ENCODE measurements at places on chromosomes 6 and 20.
A peak's percentile ranks its signal among the peaks of the same experiment; 100 is the strongest.

DNA sequence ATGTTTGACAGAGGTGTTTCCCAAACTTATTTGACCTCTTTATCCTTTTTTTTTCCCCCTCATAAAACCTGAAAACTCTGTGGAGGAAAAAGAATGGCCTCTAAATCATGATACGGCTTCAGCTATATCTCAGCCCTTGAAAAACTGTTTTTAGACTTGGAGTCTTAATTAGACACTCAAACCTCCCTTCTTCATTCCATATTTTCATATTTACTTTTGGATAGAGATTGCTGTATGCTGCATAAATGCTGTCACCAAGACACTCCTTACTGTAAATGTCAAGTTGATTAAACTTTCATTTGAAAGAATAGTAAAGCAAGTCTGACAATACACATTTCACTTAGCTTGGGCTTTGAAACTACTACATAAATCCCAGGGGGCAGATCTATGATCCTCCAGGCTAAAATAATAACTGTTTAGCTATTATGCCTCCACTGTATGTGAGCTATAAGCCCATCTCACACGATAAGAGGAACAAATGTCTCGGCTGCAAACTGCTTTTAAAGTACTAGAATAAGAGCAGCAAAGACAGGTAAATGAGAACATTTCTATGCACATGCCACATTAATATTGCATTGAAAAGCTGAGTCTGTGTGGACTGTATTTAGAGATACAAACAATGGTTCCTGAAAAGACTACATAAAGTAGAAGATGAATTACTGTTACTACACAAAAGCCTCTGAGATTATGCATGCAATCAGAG lies 141.3 kb upstream of the HMGN3 start:
- H3K4me3 ChIP-seq = no peak overlapping the region
- H3K4me1 ChIP-seq = no peaks in the 10 kb centered on the region
- no peaks in the 10 kb centered on the region for H3K27me3 ChIP-seq

GRCh38 chr6:132144456-132144855 lies 193.3 kb upstream of the CCN2 start:
- no peak overlapping the region for H3K27ac ChIP-seq
- peaks cover 6% of the 10 kb centered on the region for H3K4me1 ChIP-seq
- no peaks in the 10 kb centered on the region for H3K27me3 ChIP-seq
- no peak overlapping the region for H3K4me3 ChIP-seq
- DNase-seq = no peak

DNA sequence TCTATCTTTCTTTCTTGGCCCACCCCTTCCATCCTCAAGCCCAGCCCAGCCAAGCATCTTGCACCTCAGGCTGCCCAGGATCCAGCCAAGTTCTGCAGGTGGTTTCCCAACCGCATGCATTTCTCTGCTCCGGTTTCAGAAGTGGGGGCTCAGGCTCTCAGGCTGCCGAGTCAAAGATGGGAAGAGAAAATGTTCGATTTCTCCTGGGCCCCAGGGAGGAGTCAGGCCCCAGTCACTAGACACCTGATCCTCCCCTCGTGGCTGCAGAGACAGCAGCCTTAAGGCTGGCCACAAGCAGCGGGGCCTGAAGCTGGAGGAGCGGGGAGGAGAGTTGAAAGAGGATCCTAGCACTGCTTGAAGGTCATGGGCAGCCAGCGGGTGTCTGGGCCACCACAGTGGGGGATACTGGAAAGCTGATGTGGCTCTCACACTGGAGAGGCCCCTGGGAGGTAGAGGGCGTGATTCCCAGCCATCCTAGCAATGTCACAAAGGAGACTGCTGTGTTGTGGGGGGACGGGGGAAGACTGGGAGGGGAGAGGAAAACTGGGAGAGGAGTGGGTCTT lies 42.2 kb upstream of the ZFAND3 start:
- H3K36me3 ChIP-seq = no peaks in the 10 kb centered on the region
- H3K4me3 ChIP-seq = no peak overlapping the region
- no peaks in the 10 kb centered on the region for H3K4me1 ChIP-seq
- no peak for DNase-seq
- H3K27me3 ChIP-seq = peaks cover 15% of the 10 kb centered on the region

GRCh38 chr6:347951-348859 lies 43.3 kb upstream of the IRF4 start:
- H3K36me3 ChIP-seq = no peaks in the 10 kb centered on the region

DNA sequence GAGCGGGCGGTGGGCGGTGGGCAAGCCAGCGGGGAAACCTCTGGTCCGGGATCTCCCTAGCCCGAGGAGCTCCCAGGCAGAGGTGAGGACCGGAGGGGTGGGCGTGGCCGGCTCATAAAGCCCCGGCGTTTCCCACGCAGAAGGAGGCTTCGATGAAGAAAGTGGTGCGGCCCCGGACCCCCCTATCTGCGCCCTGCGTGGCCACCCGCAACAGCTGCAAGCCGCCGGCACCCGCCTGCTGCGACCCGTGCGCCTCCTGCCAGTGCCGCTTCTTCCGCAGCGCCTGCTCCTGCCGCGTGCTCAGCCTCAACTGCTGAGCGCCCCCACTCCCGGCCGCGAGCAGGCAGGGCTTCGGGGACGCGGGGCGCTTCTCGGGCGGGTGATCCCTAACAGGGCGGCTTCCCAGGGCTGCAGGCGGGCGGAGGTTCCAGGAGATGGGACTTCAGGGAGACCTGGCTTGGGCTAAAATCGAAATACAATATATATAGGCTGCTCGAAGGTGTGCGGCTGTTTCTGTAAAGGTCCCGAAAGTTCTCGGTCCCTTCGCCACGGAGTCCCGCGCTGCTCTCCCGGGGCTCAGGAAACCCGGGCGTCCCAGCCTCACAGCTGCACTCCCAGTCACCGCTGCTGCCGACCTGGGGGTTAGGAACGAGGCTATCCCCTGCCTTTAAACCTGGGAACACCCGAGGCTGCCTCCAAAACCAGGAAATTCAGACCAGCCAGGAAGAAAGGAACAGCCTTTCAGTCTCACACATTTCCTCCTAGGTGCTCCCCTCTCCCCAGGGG lies 27.8 kb downstream of the ASIP start:
- peak overlapping the region; percentile 20 for H3K4me3 ChIP-seq
- no peak overlapping the region for H3K27ac ChIP-seq
- no peak for DNase-seq

- no peak overlapping the region for H3K4me3 ChIP-seq
- H3K27me3 ChIP-seq = no peaks in the 10 kb centered on the region
- H3K36me3 ChIP-seq = peaks cover 39% of the 10 kb centered on the region
Measured at GRCh38 chr20:39038495-39038894, 76.4 kb downstream of the DHX35 start.

GRCh38 chr6:42748203-42748898 lies 2.4 kb upstream of the TBCC start:
- H3K27ac ChIP-seq = no peak overlapping the region
- H3K4me3 ChIP-seq = no peak overlapping the region
- no peaks in the 10 kb centered on the region for H3K27me3 ChIP-seq
- no peak for DNase-seq

DNA sequence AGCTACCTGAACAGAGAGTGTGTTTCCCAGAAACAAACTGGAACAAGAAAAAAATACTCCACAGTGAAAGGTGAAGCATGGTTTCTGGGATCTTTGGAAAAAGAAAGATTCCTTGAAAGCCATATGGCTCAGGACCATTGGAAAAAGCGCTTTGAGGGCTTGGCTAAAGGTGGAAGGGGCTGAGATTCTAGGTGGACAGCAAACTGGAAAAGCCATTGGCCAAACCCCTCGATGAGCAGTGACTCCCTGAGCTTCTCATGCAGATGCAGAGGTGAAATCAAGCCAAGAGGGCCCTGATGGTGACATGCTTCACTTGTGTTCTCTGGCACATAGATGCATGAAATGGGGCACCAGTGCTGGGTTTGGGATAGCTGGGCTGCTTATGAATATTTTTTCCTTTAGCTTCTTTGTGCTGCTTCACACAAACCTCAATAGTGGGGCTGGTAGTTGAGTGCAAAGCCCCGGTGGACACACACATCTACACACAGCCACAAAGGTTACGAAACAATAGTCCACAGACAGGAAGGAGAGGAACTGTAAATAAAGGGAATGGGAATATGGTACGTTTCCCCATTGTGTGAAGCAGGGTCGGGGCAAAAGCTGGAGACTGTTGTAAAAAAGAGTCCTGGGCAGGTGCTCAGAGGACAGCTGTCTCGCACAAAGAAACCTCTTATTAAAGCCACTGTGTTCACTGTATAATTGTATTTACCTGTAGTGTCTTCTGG lies 117.8 kb downstream of the FOXA2 start:
- H3K4me1 ChIP-seq = no peaks in the 10 kb centered on the region
- H3K27ac ChIP-seq = no peak overlapping the region
- no peaks in the 10 kb centered on the region for H3K27me3 ChIP-seq
- no peak overlapping the region for H3K4me3 ChIP-seq
- DNase-seq = no peak
- no peaks in the 10 kb centered on the region for H3K36me3 ChIP-seq

DNA sequence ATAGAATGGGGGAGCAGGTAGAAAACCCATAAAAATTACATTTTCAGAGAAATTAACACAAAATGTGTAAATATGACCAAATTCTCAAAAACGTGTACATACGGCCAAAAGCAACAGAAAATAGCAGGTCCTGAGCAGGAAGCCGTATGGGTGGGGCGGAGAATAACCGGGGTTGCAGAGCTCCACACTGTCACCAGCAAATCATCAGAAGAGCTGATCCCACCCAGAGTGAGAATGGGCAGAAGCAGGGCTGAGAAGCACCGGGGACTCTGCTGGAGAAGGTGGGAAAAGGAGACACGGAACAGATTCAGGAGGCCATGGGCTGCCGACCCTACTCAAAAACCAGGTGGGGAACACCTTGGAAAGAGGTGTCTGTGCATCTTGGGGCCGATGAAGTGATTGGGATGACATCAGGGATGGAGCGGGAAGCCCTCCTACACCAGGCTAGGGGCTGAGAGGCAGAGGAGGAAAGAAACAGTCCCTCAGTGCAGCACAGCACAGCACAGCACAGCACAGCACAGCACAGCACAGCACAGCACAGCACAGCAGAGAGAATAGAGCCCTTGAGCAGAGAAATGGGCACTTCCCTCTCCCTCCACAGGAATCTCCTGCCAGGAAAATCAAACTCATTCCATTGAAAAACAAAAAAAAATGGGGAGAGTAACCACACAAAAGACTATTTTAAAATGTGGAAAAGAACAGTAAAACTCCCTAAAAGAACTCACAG lies 22.3 kb downstream of the STX7 start:
- no peaks in the 10 kb centered on the region for H3K27me3 ChIP-seq
- no peaks in the 10 kb centered on the region for H3K4me1 ChIP-seq
- H3K4me3 ChIP-seq = no peak overlapping the region
- no peak for DNase-seq

DNA sequence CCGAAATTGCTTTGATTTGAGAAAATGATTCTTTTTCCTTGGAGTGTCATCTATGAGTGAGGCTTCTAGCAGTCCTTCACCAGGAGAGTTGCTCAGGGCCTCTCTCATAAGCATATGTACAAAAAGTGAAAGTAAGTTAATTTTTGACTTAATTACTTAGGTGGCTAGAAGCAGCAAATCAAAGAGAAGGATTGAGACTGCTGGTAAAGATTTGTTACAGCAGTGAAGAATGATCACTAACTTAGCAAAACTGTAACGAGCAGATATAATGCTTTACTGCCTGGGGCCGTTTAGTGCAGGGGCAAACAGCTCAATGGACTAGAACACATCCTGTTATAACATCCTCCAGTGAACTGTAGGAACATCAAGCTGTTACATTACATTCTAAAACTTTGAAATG lies 167.8 kb upstream of the RIPOR2 start:
- no peak overlapping the region for H3K4me3 ChIP-seq
- no peaks in the 10 kb centered on the region for H3K27me3 ChIP-seq
- no peak for DNase-seq
- no peak overlapping the region for H3K27ac ChIP-seq
- H3K36me3 ChIP-seq = no peaks in the 10 kb centered on the region
- H3K4me1 ChIP-seq = peaks cover 3% of the 10 kb centered on the region

GRCh38 chr6:30676660-30677285 lies 4.0 kb upstream of the DHX16 start:
- peaks cover 14% of the 10 kb centered on the region for H3K4me1 ChIP-seq
- H3K4me3 ChIP-seq = no peak overlapping the region
- H3K36me3 ChIP-seq = peaks cover 48% of the 10 kb centered on the region
- DNase-seq = no peak
- no peaks in the 10 kb centered on the region for H3K27me3 ChIP-seq
